ENCODE measurements at places on chromosomes 1 and 21. TPM values are rescaled to one million over a fixed set of nuclear protein-coding genes. Genes with fewer than 3 reads are reported as not detected.

KCNE1 gene
- not detected for total RNA-seq

SPRR4 gene
- not detected for total RNA-seq

SFN gene
- 0.53 TPM for total RNA-seq

DYNLT5 gene
- not detected for total RNA-seq

KRTAP10-6 gene
- not detected for total RNA-seq

KCNE2 gene
- total RNA-seq = not detected

OR2AK2 gene
- not detected for total RNA-seq

PGLYRP3 gene
- not detected for total RNA-seq

HNRNPCL1 gene
- not detected for total RNA-seq

ADAM30 gene
- total RNA-seq = not detected

CASZ1 gene
- 0.17 TPM for total RNA-seq

PRKAA2 gene
- total RNA-seq = 2.2 TPM

TNNI3K gene
- not detected for total RNA-seq

REN gene
- total RNA-seq = not detected

LENEP gene
- not detected for total RNA-seq

OR2T35 gene
- total RNA-seq = not detected

All from H4 (cell line).